ENCODE measurements at places on chromosomes 4 and X. TPM values are rescaled to one million over a fixed set of nuclear protein-coding genes. Genes with fewer than 3 reads are reported as not detected.

Gene KLF8
- total RNA-seq, result 0.49 TPM

Gene PDZD4
- 2.3 TPM for total RNA-seq

Gene XK
- total RNA-seq, result 4.5 TPM

Gene GAGE13
- not detected for total RNA-seq

Gene LDB2
- total RNA-seq, result 15.4 TPM

GRCh38 chrX:103175944-103176753, 38.8 kb upstream of the BEX4 start:
- no peak overlapping the region for H3K4me3 ChIP-seq
- no peaks in the 10 kb centered on the region for H3K36me3 ChIP-seq
- no peaks in the 10 kb centered on the region for H3K4me1 ChIP-seq
- no peak overlapping the region for H3K27ac ChIP-seq

DNA sequence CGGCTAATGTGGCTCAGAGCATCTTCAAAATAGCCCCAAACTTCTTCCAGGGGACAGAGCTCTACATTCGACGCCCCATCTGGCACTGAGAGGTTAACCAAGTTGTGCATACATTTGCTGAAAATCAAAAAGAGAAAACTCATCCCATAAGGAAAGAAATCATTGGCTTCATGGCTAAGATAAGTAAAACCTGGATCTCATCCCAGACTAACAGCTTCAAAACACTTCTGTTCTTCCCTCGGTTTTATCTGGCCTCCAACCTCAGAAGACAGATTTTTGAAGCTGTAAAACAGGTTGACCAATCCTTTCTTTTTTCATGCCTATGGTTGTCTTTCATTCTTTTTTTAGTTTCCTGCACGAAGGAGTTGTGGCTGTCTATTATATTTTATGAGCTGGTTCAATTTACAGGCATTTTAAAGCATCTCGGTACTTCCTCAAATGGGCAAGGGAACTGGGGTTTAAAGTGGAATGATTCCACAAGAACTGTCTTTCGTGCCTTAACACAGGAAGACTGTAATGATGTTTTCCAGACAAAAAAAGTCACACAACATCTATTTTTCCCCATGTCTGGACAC, 107.6 kb downstream of the DLG3 start:
- H3K4me3 ChIP-seq, result no peak overlapping the region
- H3K36me3 ChIP-seq, result no peaks in the 10 kb centered on the region
- no peak for DNase-seq
- no peak overlapping the region for H3K27ac ChIP-seq
- no peaks in the 10 kb centered on the region for H3K27me3 ChIP-seq

DNA sequence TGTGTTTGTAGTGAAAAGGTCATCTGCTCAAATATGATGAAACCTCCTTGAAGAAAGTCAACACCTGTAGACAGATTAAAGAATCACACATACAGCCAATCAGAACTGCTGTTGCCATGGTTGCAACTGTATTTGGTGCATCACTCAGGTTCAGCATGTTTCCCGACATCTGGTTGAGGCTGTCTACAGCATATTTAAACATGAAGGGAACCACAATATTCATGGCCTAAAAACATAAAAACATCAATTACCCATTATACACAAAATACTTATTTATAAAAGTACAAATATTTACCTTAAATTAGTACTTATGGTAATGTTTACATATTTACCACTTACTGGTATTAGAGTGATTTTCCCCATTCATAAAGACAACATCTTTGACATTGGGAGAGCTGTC, 79.7 kb downstream of the ABCB7 start:
- no peaks in the 10 kb centered on the region for H3K36me3 ChIP-seq
- H3K4me3 ChIP-seq, result no peak overlapping the region
- H3K27me3 ChIP-seq, result no peaks in the 10 kb centered on the region

- H3K4me3 ChIP-seq, result no peak overlapping the region
- no peak for DNase-seq
- H3K27me3 ChIP-seq, result no peaks in the 10 kb centered on the region
- H3K4me1 ChIP-seq, result peaks cover 32% of the 10 kb centered on the region
- H3K36me3 ChIP-seq, result no peaks in the 10 kb centered on the region
- H3K27ac ChIP-seq, result no peak overlapping the region
These were observed 19.3 kb upstream of the TBC1D14 start for GRCh38 chr4:6890358-6890757.

- H3K36me3 ChIP-seq, result no peaks in the 10 kb centered on the region
- no peaks in the 10 kb centered on the region for H3K27me3 ChIP-seq
- H3K4me1 ChIP-seq, result peaks cover 31% of the 10 kb centered on the region
- H3K27ac ChIP-seq, result no peak overlapping the region
These were observed 173.0 kb downstream of the COX18 start for GRCh38 chr4:72896515-72896914.

DNA sequence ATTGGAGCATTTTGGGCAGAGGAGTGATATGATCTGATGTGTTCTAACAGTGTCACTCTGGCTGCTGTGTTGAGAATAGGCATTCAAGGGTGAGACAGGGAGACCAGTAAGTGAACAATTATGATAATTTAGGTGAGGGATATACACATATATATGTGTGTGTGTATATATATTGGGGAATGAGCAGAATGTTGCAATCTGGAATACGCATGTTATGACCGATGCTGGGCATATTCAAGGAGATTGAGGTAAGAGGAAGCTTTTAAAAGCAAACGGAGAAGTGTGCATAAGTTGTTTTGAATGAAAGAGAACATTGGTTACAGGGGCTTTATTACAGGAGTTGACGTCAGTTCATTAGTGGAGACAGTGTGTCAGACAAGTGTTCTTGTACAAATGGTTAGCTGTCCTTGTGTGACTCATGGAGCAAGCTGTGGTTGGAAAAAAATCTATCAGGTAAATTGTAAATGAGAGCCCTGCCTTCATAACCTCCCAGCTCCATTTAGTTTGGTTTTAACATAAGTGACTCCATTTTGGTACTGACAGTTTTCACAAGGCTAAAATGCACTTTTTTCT, 442.5 kb upstream of the LCORL start:
- no peaks in the 10 kb centered on the region for H3K36me3 ChIP-seq
- no peaks in the 10 kb centered on the region for H3K4me1 ChIP-seq
- no peaks in the 10 kb centered on the region for H3K27me3 ChIP-seq
- DNase-seq, result no peak
- H3K27ac ChIP-seq, result no peak overlapping the region

GRCh38 chr4:129098531-129099001, 2.6 kb downstream of the C4orf33 start:
- DNase-seq, result no peak
- H3K27ac ChIP-seq, result no peak overlapping the region
- no peaks in the 10 kb centered on the region for H3K36me3 ChIP-seq
- no peaks in the 10 kb centered on the region for H3K4me1 ChIP-seq

- no peaks in the 10 kb centered on the region for H3K4me1 ChIP-seq
- peaks cover 4% of the 10 kb centered on the region for H3K27me3 ChIP-seq
These were observed 12.2 kb downstream of the SLITRK4 start for GRCh38 chrX:143623657-143624056.
